CD4-positive, alpha-beta memory T cell (primary cell): ENCODE measurements at places on chromosomes 12 and 14.

- no peak for DNase-seq
Observed at GRCh38 chr12:113407931-113408600, 4.4 kb upstream of the SDS start.

GRCh38 chr12:47028981-47029708, 50.3 kb upstream of the PCED1B start:
- no peak for DNase-seq

DNA sequence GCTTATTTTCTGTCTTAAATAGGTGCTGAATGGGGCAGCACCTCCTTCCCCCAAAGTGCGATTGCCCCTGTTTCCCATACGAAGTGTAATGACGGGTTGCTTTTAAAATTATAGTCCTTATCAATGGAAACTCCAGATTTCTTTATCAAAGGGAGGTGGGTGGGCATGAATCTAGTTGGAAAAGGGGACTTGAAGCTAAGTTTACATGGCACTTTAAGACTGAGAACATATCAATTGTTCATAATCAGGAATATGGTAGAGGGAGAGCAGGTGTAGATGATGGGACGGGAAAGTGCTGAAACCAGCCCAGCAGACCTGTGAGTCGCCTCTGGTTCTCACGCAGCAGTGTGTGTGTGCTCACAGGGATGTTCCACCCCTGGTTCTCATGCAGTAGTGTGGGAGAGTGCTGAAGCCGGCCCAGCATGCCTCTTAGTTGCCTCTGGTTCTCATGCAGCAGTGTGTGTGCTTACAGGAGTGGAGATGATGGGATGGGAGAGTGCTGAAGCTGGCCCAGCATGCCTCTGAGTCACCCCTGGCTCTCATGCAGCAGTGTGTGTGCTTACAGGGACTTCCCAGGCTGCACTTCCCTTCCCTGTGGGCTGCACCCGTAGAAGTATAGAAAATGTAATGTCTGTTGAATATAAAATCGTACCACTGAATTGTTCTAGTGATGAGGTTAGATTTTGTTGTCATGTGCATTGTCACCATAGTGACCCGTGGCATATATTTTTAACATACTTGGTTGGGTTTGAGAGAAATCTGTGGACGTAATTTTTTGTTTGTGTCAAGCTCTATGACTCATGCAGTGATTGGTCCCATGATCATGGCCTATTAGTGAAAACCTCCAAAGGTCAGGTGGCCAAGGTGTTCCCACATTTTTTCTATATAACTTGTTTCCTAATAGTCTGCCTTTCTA, 51.6 kb downstream of the GPATCH2L start:
- no peak for DNase-seq

DNA sequence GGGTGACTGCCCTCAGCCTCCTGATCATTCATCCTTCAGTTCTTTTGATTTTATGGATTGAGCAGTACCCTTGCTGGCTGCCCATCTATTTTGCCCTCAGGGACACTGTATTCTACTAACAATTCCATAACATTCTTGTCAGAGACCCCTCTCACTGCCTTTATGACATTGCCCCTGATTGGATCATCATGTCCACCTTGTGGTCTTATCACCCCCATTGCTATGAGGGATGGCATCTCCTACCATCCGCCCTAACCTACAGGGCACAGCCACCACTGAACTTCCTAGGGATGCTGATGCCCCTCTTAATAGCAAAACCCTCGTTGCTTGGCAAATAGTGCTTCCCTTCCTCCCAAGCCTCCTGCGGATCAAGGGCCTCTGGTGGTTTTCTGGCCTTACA, 38.8 kb upstream of the HMGA2 start:
- no peak for DNase-seq

DNA sequence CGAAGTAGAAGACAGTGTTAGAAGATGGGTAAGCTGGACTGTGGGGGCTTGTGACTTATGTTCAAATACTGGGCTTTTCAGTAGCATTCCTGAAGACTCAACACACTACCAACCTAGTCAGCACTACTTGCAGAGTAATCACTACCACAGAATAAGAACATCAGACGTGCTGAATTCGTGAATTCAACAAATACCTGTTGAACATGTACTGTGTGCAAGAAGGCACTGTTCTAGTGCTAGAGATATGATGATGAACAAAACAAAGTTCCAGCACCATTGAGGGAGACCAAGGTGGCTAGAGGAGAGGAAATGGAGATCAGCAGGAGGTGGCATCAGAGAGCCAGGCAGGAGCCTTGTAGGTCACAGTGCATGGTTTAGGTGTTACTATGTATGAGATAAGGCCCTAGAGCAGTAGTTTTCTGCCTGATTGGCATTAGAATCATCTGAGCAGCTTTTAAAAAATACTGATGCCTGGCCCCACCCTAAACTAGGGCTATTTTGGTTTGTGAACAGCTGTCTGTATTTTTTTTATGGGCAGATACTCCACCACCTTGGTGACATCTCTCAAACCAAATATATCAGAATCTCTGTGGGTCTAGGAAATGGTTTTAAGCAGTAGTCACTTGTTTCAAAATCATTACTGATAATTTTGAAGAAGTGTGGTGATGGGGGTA, 26.8 kb downstream of the FERMT2 start:
- DNase-seq, result no peak

GRCh38 chr14:35391388-35391710, 13.2 kb downstream of the NFKBIA start:
- no peak for DNase-seq

GRCh38 chr14:22588526-22589095, 413 bp downstream of the DAD1 start:
- no peak for DNase-seq

- no peak for DNase-seq
Observed at GRCh38 chr14:100906420-100906819, 2.9 kb upstream of the RTL1 start.

- DNase-seq, result peak; percentile 67
Observed at GRCh38 chr12:7108003-7108795, 815 bp downstream of the C1RL start.

GRCh38 chr12:52229836-52230343, 3.2 kb upstream of the KRT7 start:
- no peak for DNase-seq

- DNase-seq, result no peak
Observed at GRCh38 chr12:534216-534615, 74.5 kb downstream of the B4GALNT3 start.

- DNase-seq, result no peak
Observed at GRCh38 chr12:75943730-75944096, 87.9 kb downstream of the PHLDA1 start.

- DNase-seq, result no peak
Observed at GRCh38 chr14:97581016-97581415, 783.8 kb downstream of the VRK1 start.

GRCh38 chr14:20697273-20698017, 8.9 kb downstream of the ANG start:
- peak; percentile 55 for DNase-seq

- no peak for DNase-seq
Observed at GRCh38 chr14:64826845-64827244, 52.9 kb downstream of the SPTB start.

- peak; percentile 47 for DNase-seq
Observed at GRCh38 chr12:49200919-49201594, 12.2 kb upstream of the TUBA1A start.

- DNase-seq, result no peak
Observed at GRCh38 chr14:58637040-58637390, 747 bp upstream of the DACT1 start.

GRCh38 chr14:74545386-74545785, 51.8 kb downstream of the ISCA2 start:
- no peak for DNase-seq

- no peak for DNase-seq
Observed at GRCh38 chr12:121472150-121472905, 72.4 kb downstream of the RNF34 start.

- DNase-seq, result no peak
Observed at GRCh38 chr12:88448337-88448915, 131.8 kb downstream of the KITLG start.

DNA sequence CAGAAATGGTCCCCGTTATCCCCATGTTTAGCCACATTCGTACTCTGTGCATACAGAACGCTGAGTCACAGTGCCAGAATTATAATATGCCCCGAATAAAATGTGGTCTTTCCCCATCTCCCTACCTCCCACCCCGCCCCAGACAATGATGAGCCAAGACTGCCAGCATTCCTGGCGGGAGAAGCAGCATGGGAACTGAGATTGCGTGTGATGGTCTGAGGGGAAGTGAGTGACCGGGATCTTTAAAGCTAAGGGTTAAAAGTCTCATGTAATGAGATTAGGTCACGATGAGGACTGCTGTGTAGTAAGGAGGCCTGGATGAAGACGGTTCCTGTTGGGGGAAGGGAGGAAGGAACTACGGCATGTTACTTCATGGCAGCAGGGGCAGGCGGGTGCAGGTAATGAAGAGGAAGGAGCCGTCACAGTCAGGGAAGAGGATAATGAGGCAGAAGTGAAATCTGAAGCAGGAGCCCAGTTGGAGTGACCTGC, 243.3 kb upstream of the FKBP4 start:
- DNase-seq, result no peak

GRCh38 chr12:66237505-66238175, 48.6 kb downstream of the IRAK3 start:
- no peak for DNase-seq
